ENCODE measurements at places on chromosomes 11 and 22. TPM values are rescaled to one million over a fixed set of nuclear protein-coding genes. Genes with fewer than 3 reads are reported as not detected.

ANGPTL5 gene
- total RNA-seq: not detected

DNA sequence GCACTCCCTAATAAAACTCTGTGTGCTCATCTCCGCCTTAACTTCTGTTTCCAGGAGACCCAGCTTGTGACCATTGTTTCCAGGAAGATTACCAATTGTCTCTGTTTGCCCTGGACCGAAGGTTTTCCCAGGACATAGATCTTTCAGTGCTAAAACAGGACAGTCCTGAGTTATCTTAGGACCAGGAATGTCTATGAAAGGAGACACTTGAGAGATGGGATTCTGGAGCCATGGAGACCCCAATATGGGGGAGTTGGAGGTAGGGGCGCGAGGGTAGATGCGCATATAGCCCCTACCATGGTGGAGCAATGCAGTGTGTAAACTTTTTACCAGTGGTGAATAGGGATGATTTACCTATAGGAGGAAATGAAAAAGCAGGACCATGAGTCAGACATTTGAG, 10.2 kb upstream of the PRAME start:
- DNase-seq: no peak

DNA sequence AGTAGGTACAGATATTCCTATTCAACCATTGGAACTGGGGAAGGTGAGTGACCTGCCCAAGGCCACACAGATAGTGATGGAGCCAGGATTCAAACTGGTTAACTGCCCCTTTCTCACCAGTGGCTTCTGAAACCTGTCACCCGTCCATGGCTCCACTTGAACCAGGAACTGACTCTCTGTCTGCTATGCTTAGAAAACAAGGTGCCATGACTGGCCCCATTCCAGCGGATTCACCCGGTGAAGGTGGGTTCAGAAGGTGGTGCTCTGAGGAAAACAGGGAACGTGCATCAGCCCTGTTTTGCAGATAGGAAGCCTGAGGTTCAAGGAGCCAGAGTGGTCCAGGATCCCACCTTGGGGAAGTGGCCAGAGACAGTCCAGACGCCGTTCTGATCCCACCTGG, 2.6 kb upstream of the PATZ1 start:
- no peak for DNase-seq

GRCh38 chr11:115497303-115497702, 6.9 kb downstream of the CADM1 start:
- no peak for DNase-seq

DNA sequence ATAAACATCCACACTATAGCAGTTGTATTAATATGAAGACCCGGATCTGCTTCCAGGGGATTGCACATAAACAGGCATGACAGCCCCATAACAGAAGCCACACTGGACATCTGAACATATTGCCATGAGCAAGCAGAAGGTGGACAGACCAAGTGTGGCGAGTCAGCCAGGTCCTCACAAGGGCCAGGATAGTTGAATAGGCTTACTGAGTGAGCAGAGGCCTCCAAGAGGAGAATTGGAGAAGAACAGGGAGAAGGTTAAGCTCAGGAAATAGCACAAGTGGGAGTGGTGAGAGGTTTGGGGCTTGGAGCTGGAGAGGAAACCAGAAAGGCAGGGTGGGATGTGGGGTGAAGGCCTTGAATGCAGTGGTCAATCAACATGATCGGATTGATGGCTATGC, 10.8 kb downstream of the SLC35C1 start:
- DNase-seq: peak; percentile 53

All from K562 (cell line).